ENCODE measurements at places on chromosomes 16 and 17.

DNA sequence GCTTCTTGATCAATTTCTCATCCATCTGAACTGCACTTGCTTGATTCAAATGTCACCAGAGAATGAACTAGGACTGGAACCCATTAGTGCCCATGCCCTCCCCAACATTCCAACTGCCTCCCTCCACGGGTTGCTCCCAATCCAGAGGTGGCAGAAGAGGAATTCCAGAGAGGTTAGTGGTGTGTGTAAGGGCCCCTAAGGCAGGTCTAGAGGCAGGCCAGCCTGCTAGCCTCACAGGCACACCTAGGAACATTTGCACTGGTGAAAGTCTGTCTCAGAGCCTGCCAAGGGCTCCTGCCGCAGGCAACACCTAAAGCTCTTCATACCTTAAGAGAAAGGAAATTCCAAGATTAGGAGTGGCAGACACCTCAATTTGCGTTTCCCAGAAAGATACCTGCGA lies 21.2 kb upstream of the CMTM4 start:
- no peak for DNase-seq

- DNase-seq: no peak
Measured at GRCh38 chr16:8183176-8184099, 406.9 kb downstream of the TMEM114 start.

- no peak for DNase-seq
Measured at GRCh38 chr16:27671410-27671809, 121.5 kb downstream of the KATNIP start.

DNA sequence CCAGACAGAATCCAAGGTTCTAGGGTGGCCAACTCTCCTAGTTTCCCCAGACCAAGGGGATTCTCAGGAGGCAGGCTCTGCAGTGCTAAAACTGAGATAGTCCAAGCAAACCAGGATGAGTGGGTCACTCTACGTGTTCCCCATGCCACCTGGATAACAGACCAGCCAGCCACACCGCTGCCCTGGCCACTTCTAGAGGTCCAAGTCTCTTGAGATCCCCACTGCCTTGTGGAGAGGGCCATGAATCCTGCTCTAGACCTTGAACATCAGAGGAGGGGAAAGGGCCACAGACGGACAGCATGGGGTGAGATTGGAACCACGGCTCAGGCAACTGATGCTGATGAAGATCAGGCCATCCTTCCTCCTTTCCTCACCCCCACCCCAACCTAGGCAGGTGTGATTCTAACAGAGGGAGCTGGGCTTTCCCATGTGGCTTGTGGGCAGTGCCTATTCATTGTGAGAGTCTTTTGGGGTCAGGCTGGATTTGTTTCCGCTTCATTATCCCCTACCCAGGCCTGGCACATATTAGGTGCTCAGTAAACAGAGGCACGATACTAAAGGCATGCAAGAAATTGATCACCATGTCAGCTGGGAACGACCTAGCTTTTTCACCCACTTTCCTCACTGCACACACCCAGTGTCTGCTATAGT lies 16.8 kb upstream of the TVP23A start:
- DNase-seq: no peak

DNA sequence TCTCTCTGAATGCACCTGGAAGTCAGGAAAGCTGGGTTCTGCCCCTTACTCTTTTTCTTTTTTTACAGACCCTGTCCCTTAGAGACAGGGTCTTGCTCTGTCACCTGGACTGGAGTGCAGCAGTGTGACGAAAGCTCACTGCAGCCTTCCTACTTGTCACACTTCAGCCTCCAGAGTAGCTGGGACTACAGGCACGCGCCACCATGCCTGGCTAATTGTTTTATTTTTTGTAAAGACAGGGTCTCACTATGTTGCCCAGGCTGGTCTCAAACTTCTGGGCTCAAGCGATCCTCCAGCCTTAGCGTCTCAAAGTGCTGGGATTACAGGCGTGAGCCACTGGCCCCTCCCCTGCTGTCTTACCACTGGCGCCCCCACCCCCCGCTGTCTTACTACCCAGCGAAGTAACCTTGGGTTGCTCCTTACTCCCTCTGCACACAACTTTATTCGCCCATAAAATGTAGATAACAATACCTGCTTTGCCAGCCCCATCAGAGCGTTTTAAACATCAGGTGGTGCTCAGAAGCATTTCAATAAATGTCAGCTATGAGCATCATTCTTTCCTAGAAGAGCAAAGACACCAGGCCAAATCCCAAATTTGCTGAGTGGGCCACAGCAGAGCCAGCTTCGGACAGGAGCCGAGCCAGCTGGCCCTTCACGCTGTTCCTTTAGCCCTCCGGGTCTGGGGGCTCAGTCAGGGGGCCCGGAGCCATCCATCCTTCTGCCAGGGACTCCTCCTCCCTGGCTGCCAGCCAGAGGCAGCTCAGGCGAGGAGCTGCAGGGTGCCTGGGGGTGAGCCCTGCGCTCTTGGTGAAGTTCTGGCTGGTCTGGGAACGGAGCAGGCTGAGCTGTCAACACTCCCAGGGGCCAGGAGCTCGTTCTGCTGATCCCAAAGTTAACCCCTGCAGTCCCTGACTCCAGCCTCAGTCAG lies 24.4 kb downstream of the SRL start:
- peak; percentile 10 for DNase-seq

- no peak for DNase-seq
Measured at GRCh38 chr17:61159221-61159814, 240.3 kb upstream of the TBX2 start.
